ENCODE measurements at places on chromosomes 7 and 10. TPM values are rescaled to one million over a fixed set of nuclear protein-coding genes. Genes with fewer than 3 reads are reported as not detected.

ANKRD26 gene
- 6.8 TPM for total RNA-seq

GDF2 gene
- total RNA-seq: not detected

EN2 gene
- not detected for total RNA-seq

MYL10 gene
- not detected for total RNA-seq

ANKRD22 gene
- total RNA-seq: not detected

GNG11 gene
- 8.5 TPM for total RNA-seq

METTL27 gene
- 1.9 TPM for total RNA-seq

TAS2R5 gene
- 1.6 TPM for total RNA-seq

SUGCT gene
- 8.4 TPM for total RNA-seq

MSMB gene
- not detected for total RNA-seq

SLC4A2 gene
- 88.2 TPM for total RNA-seq

PDK4 gene
- 3.6 TPM for total RNA-seq

GPER1 gene
- 3.2 TPM for total RNA-seq

NOS3 gene
- 0.33 TPM for total RNA-seq

MARVELD1 gene
- 47.6 TPM for total RNA-seq

EPO gene
- not detected for total RNA-seq

ZNF655 gene
- 62.3 TPM for total RNA-seq

GPR158 gene
- total RNA-seq: 0.33 TPM

TMEM248 gene
- total RNA-seq: 109 TPM

Measured in smooth muscle cell of the pulmonary artery (primary cell).